ENCODE measurements at places on chromosomes 4 and X.
A peak's percentile ranks its signal among the peaks of the same experiment; 100 is the strongest.

- DNase-seq, result peak; percentile 12
These were observed 24.4 kb upstream of the PLAC8 start for GRCh38 chr4:83138946-83139345.

- DNase-seq, result no peak
These were observed 85.9 kb downstream of the UGT8 start for GRCh38 chr4:114684462-114684861.

DNA sequence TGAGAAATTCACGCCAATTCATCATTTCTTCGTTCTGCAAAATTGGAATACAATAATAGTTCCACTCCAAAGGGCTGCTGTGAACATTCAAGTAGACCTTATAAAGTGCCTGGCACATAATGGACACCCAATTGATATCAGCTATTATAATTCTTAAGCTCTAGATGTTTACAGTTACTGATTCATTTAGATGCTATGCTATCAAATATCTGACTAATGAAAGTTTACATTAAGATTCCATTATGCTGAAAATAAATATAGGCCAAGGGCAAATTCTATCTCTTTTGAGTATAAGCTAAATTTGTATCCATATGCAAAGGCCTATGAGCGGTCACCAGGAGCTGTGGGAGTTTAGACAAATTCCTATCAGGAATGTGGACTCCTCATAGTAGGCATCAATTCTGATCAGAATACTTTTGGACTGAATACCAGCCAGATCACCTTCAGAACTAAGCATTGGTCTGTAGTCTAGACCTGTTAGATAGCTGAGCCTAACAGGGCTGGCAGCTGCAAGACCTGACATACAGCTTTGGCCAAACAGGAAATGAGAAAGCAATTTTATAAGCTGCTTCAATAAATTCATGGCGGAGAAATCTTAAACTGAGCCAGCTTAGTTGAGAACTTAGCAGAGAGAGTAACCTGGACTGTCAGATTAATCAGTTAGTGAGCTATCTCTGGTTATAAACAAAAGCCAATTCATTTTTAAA lies 384.3 kb upstream of the ACTRT1 start:
- no peak for DNase-seq

DNA sequence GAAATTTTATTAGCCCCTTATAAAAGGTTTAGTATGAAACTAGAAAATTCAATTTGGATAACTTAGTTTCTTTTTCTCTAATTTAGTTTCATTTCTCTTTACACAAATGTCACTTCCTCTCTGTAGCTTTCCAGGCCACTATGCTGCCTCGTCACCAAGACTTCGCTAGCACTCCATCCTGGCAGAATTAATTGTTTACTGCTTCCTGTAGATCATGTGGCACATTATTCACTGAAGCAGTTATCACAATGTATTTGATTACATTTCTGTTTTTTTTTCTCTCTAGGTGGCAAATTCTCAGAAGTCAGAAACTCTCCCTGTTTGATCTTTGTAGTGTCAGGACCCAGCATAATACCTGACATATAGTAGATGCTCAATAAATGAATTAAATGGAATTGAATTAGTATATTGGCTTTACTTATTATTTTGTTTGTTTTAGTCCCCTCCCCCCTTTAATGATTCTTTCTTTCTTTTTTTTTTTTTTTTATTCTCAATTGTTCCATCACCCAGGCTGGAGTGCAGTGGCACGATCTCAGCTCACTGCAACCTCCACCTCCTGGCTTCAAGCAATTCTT lies 9.3 kb upstream of the SAT1 start:
- DNase-seq, result no peak

- no peak for DNase-seq
These were observed 349.6 kb downstream of the GPAT3 start for GRCh38 chr4:83885256-83886182.

- DNase-seq, result peak; percentile 33
These were observed at the start of gene MAMLD1 for GRCh38 chrX:150362599-150363481. Gene MAMLD1 (plus strand): TSS chrX:150363317. CDS start chrX:150445517, 82,200 bp downstream.

DNA sequence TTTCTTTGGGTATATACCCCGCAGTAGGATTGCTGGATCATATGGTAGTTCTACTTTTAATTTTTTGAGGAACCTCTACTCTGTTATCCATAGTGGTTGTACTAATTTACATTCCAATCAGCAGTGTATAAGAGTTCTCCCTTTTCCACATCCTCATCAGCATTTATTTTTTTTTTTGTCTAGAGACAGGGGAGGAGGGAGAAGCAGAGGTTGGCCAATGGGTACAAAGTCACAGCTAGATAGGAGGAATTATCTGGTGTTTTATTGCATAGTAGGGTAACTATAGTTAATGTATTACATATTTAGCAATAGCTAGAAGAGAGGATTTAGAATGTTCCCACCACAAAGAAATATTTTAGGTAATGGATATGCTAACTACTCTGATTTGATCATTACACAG lies 107.4 kb downstream of the TSPAN7 start:
- DNase-seq, result no peak

GRCh38 chr4:137967480-137968190 lies 274.5 kb downstream of the SLC7A11 start:
- DNase-seq, result no peak

GRCh38 chr4:139779691-139780090 lies 114.1 kb downstream of the MGST2 start:
- no peak for DNase-seq

DNA sequence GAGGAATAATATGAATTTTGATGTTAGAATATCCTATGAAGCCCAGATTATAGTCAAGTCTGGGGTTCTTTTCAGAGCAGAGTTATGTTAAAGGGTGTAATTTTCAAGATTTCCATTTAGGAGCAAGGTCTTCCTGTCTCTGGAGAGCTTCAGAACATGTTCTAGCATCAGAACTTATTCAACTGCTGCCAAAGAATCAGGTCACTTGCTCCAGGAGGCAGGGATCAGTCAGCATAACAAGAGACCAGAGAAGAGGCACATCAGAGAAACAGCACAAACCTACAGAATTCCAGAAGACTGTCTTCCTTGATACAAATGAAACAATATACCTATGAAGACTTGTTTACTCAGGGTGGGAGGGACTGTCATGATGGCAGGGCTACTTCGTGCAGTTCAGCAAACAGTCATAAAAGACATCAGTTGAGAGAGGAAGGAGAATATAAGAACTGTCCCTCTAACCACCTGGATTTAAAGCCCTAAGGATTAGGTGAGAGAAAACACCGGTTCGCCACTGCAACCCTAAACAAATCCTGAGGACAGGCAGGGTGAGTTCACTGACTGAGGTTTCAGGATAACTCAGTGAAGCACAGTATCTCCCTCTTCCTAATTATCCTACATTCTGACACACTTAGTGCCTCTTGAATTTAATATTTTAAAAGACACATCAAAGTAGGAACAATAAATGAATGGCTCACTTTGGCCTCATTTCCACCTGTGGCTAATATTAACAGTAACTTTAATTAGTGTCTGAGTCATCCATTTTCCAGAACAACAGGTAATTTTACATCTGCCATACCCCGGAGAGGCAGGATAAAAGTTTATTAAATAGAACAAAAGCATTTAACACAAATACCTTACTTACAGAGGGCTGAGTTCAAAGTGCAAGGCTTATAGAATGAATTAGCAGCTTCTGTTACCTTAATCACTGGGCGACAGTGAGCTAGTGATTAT lies 93.0 kb downstream of the HDAC8 start:
- no peak for DNase-seq

GRCh38 chr4:48109413-48110263 lies 24.4 kb downstream of the TXK start:
- no peak for DNase-seq

DNA sequence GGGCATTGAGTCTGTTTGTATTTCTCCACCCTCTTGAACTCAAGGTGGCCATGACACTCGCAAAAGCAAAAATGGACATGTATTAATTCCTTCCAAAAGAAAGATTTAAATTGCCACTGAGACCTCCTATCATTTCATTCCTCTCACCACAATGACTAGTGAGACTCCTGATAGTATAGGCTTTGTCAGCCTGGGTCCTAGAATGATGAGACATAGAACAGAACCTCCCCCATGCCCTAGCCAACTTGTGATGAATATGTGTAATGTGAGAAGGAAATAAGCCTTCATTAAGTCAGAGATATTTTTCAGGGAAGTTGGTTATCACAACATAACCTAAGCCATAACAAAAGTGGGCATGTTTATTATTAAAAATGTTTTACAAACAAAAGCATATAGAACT lies 62.5 kb downstream of the ASB9 start:
- DNase-seq, result no peak

DNA sequence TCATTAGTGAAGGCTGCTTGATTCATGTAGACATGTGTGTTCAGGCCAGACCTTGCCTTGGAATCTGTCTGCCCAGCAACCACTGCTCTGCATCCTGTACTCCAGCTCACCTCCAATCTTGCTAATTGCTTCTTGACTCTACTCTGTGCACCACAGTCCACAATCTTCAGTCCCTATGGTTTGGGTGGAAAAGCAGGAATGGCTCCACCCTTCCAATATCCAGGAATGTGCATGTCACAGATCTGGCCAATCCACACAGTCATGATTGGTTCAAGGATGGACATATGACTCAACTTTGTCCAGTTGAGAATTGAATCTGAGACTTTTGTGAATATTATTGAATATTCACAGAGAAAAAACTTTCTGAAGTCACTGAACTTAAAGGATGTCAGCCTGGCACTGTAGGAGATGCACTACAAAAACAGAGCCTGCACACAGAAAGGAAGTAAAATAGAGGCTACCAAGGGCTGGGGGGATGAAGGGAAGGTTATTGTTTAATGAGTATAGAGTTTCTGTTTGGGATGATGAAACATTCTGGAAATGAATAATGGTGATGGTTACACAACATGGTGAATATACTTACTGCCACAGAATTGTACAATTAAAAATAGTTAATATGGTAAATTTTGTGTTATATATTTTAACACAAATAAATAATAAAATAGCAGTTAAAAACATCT lies 161.3 kb upstream of the USP38 start:
- no peak for DNase-seq

DNA sequence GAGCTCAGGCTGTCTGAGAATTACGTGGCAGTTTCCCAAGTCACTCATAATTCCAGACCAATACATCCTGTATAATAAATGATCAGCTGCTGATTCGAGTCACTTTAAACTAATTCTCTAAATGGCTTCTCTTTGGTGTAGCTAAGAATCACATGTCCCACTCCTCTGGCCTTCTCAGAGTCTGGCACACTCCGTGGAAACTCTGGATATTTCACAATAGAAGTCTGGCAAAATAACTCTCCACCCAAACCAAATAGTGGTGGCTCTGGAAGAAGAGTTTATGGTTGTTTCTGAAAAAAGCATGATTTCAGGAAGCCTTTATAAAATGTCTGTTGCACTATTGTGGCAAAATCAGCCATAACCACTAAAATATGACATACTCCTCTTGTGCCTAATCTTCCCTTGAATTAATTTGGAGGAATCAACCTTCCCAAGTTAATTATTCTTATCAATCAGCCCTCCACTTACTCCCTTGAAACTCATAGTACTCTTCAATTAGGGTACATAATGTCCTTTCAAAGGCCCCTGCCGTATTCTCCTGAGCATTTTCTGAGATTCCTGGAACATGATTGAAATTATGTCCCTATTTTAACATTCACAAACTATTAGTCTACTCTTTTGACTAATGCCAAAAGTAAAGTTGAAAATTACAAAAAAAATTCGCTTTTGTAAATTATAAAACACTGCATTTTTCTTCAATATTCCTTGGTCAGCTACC lies 991.6 kb downstream of the FAT4 start:
- no peak for DNase-seq

GRCh38 chrX:44035571-44035970 lies 62.4 kb upstream of the NDP start:
- no peak for DNase-seq

GRCh38 chrX:116276261-116276660 lies 105.7 kb downstream of the AGTR2 start:
- DNase-seq, result no peak

GRCh38 chr4:76614589-76614988 lies 179.6 kb downstream of the SHROOM3 start:
- no peak for DNase-seq

DNA sequence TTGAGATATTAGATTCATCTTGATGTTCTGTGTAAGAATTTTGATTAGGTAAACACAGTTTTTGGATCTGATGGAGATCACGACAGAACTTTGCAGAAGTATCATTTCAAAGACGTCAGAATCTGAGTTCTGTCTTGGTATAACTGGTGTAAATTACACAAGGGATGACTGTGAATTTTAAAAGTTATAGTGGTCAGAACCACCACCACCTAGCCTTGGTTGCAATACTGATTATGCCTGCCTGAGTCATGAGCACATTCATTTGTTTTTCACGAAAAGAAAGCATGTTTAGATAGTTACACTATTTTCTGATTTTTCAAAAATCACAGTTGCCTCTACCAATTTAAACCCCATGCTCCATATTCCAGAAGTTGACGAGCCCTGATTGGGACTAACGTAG lies 54.8 kb downstream of the ZFX start:
- DNase-seq, result no peak

DNA sequence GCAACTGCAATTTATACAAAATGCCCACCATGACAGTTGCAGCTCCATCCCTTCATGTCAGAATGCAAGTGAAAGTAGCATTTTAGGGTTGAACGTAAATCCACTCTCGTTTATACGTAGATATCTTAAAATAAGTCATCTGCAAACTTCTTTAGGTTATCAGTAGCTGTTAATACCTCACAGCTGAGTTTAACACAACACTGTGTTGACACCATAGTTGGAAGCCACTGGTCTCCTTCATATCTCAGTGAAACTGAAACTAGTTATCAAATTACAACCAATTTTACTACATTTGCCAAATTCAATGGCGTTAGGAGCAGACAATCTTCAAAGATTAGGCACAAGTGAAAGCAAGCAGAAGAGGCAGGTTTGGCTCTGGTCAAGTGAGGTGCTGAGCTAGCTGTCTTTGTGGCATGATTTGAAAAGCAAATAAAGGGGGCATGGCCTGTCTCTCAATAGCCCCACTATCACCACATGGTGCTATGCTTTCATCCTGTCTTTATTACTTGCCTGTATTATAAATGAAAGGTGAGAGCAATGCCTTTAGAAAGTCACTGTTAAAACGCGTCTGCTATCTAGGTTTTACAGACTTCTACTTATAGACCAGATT lies 12.3 kb downstream of the PPP3CA start:
- no peak for DNase-seq

- no peak for DNase-seq
These were observed 776.0 kb downstream of the GLUD2 start for GRCh38 chrX:121823406-121823805.

- DNase-seq, result no peak
These were observed 613.3 kb downstream of the BCOR start for GRCh38 chrX:39484159-39485068.

DNA sequence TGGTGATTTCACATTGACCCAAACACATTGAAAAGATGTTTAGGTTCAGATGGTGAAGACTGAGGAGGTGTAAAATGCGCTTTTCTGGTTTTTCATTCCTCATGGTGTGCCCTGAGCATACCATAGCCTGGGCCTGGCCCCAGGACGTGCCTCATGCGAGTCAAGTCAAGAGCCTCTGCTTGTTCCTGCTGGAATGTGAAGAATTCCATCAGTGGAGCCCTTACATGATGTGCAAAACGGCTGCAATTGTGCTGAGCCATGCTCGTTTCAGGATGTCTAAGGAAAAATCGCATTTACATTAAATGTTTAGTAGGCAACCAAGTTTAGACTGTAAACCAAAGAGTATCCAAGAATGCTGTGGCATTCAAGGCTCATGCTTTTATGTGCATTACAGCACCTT lies 34.9 kb downstream of the GYG2 start:
- DNase-seq, result no peak
